CD4-positive, CD25-positive, alpha-beta regulatory T cell (primary cell): ENCODE measurements at places on chromosomes 3 and 15.

DNA sequence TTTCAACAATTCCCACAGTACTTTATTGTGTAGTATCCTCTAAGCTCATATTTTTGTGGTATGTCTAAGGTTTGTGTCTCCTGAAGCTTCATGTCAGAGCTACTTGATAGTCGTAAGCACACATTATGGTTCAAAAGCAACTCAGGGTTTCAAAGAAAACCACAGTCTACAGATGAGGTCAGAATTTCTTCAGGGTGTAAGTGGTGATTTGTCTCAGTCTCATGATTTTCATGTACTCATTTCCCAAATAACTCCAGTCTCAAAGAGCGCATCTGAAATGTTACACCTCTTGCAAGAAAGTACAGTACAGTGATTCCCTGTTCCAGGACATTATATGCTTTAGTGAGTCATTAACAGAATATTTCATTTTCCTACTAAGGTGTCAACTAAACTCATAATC is 47.5 kb upstream of the SSR3 start:
- peak; percentile 32 for DNase-seq

GRCh38 chr15:72318408-72318942 is 1.5 kb downstream of the CELF6 start:
- DNase-seq: peak; percentile 14

DNA sequence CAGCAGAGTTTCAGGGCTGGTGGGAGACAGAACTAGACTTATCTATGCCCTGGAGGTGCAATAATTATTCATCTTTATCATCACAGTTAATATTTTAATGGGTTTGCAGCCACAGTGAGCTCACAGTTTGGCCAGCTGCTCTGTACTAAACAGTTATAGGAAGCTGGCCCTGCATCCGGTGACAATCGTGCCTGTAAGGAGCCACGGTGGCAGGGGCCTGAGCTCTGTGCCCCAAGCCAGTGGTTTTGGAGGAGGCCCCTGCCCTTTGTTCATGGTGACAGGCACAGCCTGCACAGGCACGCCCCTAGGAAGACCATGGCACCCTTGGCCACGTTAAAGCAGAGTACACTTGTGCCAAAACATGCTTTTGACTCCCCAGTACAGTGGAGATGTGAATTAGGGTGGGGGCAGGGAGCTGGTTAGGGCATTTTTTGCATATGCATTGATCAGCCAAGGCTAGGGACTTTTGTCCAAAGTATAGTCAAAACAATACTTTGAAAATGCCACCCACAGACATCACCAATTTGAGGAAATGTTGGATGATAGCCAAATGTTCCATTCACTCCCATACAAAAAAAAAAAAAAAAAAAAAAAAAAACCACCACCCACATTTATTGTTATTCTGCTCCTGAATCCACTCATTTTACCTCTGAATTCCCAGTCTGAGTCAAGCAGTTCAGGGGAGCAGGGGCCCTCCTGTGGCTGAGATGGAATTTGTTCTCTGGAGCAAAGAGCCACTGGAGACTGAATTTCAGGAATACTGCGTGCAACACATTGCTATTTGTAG is 3.4 kb upstream of the RFTN1 start:
- DNase-seq: no peak

- no peak for DNase-seq
These were observed 37.4 kb upstream of the P2RY12 start for GRCh38 chr3:151421938-151422337.

DNA sequence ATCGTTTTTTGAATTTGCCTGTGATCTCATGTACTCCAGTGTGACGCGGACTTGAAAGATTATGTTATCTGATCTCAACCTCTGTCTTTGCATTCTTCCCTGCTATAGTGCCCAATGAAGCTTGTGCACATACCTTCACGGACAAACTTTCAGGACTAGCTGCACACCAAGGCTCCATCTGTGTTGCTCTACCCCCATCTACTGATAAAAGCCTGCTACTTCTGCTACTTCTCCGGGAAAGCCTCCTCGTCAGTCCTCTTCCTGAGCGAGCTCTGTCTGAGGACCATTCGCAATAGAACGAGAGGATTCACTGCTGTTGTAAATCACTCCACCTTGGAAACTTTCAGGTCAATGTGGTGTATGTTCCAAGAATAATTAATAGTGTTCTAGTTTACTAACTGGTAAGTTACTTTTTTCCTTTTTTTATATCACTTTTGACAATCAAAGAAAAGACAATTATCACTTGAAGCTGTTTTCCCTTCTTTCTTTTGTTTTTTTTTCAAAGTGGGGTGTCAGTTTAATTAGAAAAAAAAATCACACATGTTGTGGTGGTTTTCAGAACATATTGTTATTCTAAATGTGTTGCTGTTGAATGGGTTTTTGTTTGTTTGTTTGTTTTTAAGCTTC is 217.6 kb downstream of the ARRDC4 start:
- peak; percentile 30 for DNase-seq

DNA sequence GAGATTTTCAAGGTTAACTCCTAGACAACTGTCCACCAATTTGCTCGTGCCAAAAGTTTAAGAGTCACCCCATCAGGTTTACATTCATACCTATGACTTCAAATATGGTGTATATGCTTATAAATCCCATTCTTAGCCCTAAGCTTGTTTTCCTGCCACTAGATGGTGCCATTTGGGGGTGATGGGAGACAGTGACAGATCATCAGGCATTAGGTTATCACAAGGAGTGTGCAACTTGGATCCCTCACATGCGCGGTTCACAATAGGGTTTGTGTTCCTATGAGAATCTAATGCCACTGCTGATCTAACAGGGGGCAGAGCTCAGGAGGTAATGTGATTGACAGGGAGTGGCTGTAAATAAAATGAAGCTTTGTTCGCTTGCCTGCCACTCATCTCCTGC is 182.7 kb downstream of the CNTN6 start:
- DNase-seq: no peak

DNA sequence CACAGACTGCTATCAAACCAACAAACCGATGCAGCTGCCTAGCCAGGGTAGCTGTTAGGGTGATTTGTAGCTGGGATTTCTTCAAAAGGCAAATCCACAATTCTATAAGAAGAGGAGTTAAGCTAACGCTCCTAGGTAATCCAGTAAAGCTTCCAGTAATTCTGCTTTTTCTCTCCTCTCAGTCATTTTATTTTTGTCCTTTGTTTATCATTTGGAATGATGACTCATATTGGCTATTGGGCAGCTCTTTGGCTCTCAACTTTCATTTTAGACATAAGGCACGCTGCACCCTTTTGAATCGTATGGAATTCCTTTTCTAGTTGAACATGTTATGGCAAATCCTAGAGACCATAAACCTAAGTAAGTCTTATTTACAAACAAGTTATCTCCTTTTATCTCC is 53.2 kb upstream of the PPARG start:
- no peak for DNase-seq

GRCh38 chr3:135329479-135329878 is 534.4 kb downstream of the EPHB1 start:
- no peak for DNase-seq

DNA sequence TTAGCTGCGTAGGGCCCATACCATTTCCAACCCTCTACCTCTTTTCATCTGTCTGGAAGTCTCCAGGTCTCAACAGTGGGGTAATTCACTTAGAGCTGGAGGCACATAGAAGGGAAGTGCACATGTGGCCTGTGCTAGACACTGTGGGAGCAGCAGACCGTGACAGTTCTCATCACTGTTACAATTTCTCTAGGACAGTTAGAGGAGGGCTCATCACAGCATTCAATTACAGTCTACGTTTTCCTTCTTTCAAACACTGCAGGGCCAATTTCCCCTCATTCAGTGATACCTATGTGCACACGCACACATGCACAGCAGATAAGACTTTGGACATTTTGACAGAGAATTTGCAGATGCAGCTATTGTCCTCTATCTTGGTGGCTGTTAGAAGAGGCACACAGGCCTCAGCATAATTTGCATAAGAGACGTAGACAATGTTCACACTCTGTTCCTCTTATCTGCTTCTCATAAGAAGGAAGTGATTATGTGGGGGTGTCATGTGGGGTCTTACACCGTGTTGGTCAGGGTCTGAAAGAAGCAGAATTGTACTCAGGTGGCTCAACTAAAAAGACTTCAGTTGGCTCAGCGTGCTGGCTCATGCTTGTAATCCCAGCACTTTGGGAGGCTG is 12.6 kb upstream of the HRG start:
- DNase-seq: no peak

DNA sequence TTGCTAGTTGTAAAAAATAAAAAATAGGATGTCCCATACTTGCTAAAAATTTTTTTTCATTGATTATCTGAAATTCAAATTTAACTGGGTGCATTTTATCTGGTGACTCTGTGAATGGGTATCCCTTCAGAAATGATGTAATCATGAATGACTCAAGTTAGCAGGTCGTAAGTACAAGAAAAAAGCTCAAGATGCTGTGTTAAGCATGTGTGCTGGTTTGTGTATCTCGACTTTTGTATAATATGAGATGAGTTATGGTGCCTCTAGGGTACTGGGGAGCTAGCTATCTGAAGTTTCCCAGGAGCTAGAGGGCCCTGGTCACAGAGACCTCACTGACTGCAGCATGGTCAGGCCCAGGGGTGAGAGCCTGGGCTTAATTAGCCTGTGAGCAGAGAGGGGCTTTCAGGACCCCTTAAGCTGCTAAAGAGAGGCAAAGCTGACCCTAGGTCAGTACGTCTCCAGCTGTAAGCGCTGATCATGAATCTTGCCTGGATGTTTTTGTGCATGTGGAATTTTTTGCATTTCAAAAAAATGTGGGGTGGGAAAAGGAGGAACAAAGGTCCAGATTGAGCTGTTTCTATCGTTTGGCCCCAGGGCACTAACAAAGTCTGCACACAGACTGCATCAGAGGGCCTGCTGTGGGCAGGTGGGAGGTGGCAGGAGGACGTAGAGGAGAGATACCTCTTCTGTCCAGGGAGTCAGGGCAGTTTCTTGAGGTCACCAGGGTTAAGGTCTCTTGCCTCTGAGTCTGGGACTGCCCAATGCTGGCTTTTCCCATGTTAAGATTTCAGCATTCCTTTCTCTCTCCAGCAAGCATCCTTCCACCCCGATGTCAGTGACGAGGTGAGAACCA is 233.2 kb upstream of the TPM1 start:
- DNase-seq: no peak

GRCh38 chr3:42182555-42182954 is 83.4 kb downstream of the CCK start:
- no peak for DNase-seq

DNA sequence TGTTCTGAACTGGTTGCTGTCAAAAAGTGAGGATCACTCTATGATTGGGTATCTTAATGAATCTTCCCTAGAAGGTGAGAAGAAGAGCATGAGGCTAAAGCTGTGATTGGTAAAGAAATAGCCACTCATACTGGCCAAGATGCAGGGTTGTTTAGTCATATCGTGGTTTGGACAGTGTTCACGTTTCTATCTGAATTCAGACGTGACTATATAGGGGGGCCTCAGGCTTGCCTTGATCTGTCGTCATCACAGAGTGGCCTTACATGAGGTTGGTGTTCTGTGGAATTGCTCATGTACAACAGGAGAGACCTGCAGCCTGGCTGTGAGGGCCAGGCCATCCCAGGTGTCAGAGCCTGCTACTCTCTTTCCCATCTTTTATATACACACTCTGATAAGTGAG is 12.4 kb downstream of the RTP2 start:
- DNase-seq: no peak

- DNase-seq: no peak
These were observed 330.3 kb upstream of the GOLIM4 start for GRCh38 chr3:168425936-168426595.

DNA sequence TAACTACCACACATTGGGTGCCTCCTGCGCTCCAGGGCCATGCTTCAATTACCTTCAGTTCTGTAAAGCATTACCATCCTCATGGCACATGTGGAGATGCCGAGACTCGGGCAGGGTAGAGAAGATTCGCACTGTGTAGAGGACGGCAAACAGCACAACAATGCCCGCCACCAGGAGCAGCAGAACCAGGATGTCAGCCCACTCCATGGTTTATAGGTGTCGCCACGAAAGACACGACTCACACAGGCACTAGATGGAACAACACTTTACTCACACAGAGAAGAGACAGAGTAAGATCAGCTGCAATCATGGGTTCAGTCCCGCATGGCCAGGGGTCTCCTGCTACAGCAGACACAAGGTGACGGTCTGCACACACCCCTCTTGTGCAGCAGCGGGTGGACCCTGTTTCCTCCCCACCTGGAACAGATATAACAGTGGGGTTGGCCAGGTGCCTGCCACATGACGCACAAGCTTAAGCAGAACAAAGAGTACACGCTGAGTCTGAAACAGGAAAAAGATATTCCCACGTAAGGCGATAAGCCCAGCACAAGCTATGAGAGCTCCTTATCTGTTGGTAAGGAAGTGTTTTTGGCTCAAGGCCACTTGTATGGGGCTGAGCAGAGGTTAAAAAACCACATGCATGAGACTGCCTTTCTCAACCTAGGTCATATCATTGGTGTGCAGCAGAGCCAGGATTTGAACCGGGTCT is 2.5 kb upstream of the TBC1D21 start:
- DNase-seq: no peak

DNA sequence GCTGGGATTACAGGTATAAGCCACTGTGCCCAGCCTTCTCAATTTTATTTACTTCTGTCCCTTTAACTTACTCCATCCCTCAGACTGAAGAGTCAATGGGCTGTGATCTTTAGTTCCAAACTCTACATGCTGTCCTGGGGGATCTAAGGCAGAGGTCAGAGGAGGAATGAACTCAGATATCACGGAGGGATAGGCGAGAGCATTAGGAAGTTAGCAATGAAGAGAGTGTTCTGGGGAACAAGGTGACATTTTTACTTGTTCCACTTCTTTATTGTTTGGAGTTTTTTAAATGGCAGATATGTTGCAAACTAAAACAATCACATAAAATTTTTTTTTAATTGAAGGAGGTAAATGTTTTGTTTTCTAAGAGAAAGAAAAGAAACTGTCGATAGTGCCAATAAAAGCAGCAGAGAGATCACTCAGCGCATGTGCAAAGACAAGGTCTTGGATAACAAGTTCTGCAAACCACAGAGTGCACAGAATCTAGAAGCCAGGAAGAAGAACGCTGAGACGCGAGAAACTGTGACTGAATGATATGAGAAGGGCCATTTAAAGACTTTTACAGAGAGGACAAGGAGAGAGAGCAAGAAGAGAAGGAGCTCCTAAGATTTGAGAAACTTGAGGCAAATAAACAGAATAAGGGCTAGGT is 10.8 kb upstream of the CA12 start:
- DNase-seq: peak; percentile 41

DNA sequence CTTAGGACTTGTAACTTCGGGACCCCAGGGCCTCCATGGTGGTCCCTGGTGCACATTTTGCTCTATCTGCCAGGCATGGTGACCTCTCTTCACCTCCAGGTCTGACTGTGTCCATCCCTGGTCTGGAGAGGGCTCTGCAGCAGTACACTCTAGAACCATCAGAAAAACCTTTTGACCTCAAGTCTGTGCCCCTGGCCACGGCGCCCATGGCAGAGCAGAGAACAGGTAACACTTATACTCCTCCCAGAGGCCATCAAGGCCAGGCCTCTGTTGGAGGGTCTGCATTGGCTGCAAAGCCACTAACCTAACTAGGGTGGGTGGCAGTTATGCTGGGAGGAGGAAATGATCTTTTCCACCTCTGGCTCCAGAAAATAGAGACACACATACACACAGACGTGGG is 10.3 kb upstream of the HMCES start:
- no peak for DNase-seq

- DNase-seq: no peak
These were observed 3.4 kb downstream of the TSC22D2 start for GRCh38 chr3:150411546-150411945.

- DNase-seq: no peak
These were observed 335.9 kb upstream of the EPHA6 start for GRCh38 chr3:96478496-96478895.
